ENCODE measurements at places on chromosomes 13 and 19. TPM values are rescaled to one million over a fixed set of nuclear protein-coding genes. Genes with fewer than 3 reads are reported as not detected.

GRCh38 chr19:23998568-23998967, 83.9 kb downstream of the ZNF726 start:
- no peak for DNase-seq

GRCh38 chr19:7985481-7985911, 19.9 kb downstream of the ELAVL1 start:
- no peak for DNase-seq

DNA sequence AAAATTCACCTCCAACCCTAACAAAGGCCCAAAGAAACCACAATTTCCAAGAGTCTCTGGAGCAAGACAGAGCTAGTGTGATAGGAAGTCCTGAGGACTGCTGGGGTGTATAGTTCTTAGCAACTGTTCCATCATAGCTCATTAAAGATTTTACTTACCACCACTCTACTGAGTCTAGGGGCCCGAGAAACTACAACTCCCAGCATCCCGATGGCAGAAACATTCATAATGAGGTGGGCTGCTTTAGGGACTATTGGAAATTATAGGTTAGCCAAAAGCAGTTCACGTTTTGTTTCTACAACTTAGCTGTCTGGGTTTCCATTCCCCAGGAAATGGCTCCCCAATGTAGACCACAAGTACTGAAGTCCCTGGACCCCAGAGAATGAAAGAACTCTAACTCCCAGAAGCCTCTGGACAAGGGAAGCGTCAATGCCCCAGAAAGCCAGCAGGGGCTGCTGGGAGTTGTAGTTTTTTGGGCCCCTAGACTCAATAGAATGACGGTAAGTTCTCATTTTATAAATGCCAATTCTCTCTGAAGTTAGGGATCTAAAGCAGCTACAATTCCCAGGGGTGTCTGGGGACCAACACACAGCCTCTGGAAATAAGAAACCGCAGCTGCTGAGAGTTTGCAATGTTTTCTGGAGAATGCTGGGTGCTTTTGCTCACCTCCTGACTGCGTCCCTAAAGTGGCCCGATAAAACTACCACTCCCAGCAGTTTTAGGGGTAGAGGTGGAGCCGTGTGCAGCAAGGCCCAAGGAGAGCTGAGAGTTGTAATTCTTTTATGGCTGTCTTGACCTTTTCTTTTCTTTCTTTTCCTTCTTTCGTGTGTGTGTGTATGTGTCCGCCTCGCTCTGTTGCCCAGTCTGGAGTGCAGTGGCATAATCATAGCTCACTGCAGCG, 11.1 kb downstream of the FTL start:
- no peak for DNase-seq

RFPL4A gene
- not detected for total RNA-seq

DNA sequence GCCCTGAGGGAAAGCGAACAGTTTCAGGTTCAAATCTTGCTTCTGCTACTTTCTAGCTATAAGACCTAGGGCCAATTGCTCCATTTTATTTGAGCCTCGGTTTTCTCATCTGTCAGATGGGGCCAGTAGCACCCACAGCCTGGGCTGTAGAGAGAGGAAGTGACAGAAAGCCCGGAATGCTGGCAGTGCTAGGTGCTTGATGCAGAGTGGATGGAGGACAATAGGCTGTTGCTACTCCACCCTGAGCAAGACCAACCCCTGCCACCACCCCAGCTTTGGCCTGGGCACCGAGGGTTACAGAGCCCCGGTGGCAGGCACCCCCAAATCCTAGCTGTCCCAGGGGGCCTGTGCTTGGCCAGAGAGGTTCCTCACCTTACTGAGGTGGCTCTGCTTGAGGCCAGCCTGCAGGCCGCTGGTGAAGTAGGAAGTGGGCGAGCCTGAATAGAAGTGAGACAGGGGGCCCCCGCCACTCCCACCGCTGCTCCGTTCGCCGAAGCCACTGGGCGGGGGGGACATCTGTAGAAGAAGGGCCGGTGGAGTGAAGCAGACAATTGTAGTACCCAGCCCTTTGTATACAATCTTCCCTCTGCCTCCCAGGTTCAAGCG, 2.1 kb upstream of the FDX2 start:
- DNase-seq: no peak

DNA sequence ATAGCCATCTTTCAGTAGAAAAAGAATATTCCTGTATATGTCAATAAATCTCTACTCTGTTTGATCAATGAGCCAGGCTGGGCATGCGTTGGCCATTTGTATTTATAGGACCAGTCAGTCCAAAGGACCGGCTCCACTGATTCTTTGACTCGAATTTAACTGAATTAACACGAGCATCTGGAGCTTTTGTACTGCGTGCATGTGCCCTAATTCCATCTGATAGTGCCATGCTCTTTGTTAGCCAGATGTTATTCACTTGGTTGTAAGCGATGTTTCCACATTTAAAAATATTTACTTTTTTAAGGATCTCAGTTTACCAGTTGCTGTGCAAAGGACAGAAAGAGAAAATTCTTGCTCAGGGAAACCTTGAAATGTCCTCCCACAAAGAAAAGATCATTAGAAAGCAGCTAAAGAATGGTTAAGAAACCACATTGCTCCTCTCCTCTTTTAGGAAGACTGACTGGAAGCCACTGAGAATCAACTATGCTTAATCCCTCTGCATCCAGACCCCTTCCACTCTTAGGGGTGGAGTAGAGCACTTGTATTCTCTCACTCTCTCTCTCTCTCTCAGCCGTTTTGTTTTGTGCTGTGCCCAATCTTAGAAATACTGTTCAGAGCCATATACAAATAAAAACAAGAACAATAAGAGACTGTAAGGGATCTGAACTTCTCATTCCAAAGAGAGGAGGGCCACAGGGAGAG, 165.8 kb downstream of the DCLK1 start:
- DNase-seq: no peak
